ENCODE measurements at places on chromosomes 4 and X.

GRCh38 chr4:102694791-102695190 lies 66.0 kb downstream of the MANBA start:
- no peak for DNase-seq

GRCh38 chr4:14022456-14022855 lies 394.9 kb upstream of the BOD1L1 start:
- no peak for DNase-seq

- no peak for DNase-seq
Measured at GRCh38 chr4:76597423-76597979, 162.5 kb downstream of the SHROOM3 start.

DNA sequence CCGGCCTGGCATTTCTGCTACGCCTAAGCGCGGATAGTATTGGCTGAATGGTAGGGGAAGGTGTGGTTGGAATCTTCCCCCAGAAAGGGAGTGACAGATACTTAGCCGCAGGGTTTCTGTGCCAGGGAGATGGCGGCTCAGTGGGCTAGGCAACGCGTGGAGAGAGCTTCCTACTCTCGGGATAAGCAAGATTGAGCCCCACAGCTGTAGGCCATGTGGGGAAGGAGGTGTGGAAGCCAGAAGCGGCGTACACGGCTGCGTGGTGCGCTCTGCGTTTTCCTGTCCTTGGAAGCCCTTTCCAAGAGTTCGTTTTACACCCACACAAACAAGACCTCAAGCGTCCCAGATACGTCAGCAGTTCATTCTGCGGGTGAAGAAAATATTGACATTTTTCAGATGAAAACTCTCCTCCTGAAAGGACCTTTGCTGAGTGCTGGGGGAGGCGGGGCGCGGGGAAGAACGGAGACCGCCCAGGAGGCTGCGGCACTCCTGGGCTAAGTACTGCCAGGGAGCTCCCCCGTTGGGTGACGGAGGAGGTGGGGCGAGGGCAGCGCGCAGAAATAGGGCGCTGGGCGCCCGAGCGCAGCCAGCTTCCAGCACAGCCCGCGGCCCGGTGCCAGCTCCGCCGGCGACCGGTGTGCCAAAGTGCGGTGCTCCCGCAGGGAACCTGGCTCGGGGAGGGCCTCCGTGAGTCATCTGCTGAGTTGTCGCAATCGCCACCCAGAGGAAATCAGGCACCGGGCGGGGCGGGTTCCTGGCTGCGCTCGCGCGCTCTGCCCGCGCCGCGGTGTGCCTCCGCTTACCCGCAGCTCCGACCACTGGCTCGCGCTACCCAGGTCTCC lies at the start of gene GPAT3:
Gene GPAT3, plus strand, starts transcription at position 589 of the 842 bp plus-strand sequence. CDS start 515 bp downstream, outside the sequence.
- peak; percentile 31 for DNase-seq

GRCh38 chr4:184007891-184008290 lies 102.8 kb downstream of the STOX2 start:
- no peak for DNase-seq

- no peak for DNase-seq
Measured at GRCh38 chrX:155747520-155747919, 133.6 kb upstream of the VAMP7 start.

DNA sequence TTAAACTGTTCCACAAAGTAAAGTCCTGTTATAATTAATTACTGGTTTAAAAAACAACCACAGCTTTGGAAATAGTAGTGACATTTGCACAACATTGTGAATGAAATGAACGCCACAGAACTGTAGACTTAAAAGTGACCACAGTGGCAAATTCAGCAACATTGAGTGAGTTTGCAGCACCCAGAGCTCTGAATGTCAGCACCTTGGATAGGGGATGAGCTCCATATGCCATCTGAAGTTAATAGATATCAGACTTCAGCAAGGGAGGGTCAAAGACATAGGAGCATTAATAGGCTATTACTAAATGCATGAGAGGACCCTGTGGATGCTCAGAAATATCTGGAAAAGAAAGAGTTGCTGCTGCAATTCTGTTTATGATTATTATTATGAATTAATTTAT lies 55.3 kb upstream of the KCNIP4 start:
- DNase-seq: no peak

Data from activated gamma-delta T cell treated with anti-CD3 and anti-CD28 coated beads, Interleukin-2, amount 50 U/mL, for 16 hours (primary cell).